ENCODE measurements at places on chromosomes 1 and 21. TPM values are rescaled to one million over a fixed set of nuclear protein-coding genes. Genes with fewer than 3 reads are reported as not detected.

Gene BEND5
- total RNA-seq = 5.0 TPM

Gene ZBED6
- total RNA-seq = 14.8 TPM

Gene PGLYRP3
- not detected for total RNA-seq

Gene MECR
- 46.7 TPM for total RNA-seq

Gene CHODL
- 0.13 TPM for total RNA-seq

Data from activated CD8-positive, alpha-beta memory T cell treated with anti-CD3 and anti-CD28 coated beads for 36 hours (primary cell).